ENCODE measurements at places on chromosomes 3 and 15.

DNA sequence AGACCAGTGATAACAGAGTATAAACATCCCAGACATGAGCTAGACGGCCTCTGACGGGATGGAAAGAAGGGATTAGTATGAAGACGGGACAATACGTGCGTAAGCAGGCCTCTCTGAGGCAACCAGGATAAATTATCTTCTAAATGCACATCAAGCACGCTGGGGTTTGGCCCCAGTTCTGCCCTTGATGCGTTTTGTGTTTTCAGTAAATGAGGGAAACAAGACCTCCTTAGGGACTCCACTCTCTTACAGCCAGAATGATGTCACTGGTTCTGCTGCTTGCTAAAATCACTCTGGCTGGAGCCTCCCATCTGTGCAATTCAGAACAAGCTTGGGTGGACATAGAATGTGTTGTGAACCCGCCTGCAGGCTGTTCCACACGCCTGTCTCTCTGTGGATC is 156.0 kb upstream of the MCTP2 start:
- DNase-seq = peak; percentile 29

DNA sequence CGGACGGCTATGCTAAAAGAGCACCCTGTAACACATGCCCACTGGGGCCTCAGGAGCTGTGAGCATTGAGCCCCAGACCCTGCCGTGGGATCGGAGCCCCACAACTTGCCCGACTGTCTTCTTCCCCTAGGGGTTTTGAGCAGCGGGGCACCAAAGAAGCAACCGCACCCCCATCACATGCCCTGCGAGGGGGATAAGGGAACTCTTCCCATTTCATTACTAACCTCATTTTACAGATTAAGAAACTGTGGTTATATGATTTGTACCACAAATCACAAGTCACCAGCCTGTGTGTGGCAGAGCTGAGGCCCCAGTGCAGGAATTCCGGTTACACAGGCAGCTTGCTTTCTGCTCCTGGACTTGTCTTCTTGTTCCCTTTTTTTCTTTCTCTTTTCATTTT is 86.2 kb downstream of the CD47 start:
- no peak for DNase-seq

DNA sequence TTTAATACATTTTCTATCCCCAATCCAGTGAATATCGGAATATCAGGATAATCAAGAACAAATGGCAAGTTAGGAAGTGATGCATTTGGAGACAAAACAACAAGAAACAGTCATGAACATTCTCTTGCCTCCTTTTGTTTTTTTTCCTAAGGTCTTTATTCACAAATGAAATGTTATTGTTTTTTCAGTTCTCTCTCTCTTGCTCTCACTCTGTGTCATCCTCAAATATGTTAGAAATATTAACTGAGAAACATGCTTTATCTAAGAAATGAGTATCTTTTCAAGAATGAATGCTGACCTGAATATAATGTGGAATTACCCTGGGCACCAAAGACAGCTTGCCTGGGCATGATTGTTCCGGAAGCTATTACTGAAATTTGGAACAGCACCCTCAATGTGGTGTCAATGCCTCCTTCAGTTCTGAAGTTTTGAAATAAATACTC is 51.3 kb downstream of the RBMS3 start:
- no peak for DNase-seq

- DNase-seq = no peak
These were observed 27.5 kb downstream of the THSD4 start for GRCh38 chr15:71142780-71143179.

DNA sequence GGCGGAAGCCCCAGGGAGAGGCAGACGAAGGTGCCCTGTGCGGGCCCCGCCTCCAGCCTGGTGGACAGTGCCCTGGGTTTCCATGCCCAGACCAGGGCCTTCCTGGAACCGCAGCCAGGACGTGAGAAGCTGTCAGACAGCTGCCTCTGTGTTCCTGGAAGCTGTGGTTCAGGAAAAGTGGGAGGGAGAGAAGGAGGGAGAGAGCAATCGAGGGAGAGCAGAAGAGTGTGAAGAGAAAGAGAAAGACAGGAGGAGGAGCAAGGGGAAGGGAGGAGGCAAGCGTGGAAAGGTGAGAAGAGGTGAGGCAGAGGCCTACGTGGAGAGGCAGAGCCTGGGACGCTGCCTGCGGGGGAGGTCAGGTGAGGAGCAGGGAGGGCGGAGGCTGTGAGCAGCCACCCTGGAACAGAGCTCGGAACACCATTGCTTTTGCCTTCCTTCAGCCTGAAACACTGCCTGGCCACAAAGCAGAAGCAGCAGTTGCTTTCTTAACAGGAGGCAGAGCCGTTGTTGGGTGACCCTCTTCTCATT is 18.6 kb downstream of the ZDHHC19 start:
- peak; percentile 39 for DNase-seq

DNA sequence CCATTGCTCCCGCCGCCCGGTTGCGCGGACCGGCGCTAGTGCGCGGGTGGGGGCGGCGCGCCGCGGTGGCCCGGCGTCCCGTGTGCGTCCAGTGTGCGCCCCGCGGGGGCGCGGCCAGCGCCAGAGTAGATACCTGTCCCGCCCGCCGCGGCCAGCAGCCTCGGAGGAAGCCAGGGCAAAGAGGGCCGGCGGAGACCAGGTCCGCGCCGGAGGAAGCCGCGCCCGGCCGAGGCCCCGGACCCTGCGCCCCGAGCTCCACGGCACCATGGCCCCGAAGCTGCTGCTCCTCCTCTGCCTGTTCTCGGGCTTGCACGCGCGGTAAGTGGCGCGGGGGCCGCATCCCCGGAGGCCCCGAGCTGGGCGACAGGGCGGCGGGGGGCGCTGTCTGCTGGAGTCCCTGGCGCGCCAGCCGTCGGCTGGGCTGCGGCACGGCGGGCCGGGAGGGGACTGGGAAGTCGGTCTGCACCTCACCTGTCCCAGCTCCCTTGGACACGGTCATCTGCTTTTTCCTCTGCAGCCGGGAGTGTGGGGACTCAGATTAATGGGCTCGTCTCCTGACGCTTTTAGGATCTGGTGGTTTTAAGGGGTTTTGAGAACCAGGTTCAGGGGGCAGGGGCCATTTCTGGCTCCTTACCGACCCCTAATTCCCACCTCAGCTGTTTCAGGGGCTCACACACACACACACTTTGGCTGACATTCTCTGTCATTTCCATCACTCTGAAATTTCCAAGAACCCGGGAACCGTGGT is 464 bp downstream of the GABRG3 start:
- DNase-seq = peak; percentile 28

DNA sequence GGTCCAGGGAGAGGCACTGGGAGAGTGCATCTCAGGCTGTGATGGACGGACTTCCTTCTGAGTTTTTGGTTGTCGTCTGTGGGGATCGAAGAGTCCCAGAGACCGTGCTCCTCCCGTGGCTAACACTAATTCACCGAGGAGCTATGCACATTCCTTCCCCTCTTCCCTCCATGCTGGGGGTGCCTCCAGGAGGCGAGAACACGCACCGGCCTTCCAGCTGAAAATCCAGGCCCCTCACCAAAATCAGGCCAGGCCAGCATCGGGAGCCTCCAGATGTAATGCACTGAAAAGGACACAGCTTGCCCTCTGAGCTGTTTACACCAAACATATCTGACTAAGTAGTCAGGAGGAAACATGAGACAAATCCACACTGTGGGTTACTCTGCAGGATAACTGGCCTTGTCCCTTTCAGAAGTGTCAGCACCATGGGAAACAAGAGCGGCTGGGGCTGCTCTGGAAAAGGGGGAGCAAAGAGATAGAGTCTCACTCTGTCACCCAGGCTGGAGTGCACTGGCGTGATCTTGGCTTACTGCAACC is 5.5 kb downstream of the RNU5B-1 start:
- no peak for DNase-seq
